ENCODE measurements at places on chromosomes 4 and X.

GRCh38 chr4:6549445-6549844 lies 25.5 kb upstream of the MAN2B2 start:
- H3K27me3 ChIP-seq = peaks cover 27% of the 10 kb centered on the region
- H3K36me3 ChIP-seq = no peaks in the 10 kb centered on the region
- no peaks in the 10 kb centered on the region for H3K4me1 ChIP-seq
- no peak overlapping the region for H3K27ac ChIP-seq

GRCh38 chr4:158667651-158668198 lies 4.0 kb downstream of the C4orf46 start:
- H3K4me1 ChIP-seq = peaks cover 19% of the 10 kb centered on the region
- H3K27ac ChIP-seq = no peak overlapping the region
- no peaks in the 10 kb centered on the region for H3K27me3 ChIP-seq
- DNase-seq = no peak
- H3K4me3 ChIP-seq = no peak overlapping the region

- no peaks in the 10 kb centered on the region for H3K36me3 ChIP-seq
- H3K4me1 ChIP-seq = no peaks in the 10 kb centered on the region
- no peak overlapping the region for H3K4me3 ChIP-seq
- no peak overlapping the region for H3K27ac ChIP-seq
- no peaks in the 10 kb centered on the region for H3K27me3 ChIP-seq
These were observed 8.2 kb upstream of the HSD17B11 start for GRCh38 chr4:87399148-87399547.

GRCh38 chrX:26651755-26652154 lies 435.8 kb downstream of the MAGEB5 start:
- no peaks in the 10 kb centered on the region for H3K27me3 ChIP-seq
- no peak overlapping the region for H3K27ac ChIP-seq
- H3K4me1 ChIP-seq = no peaks in the 10 kb centered on the region
- no peak for DNase-seq
- no peaks in the 10 kb centered on the region for H3K36me3 ChIP-seq

GRCh38 chr4:187415231-187415630 lies 580.3 kb upstream of the ZFP42 start:
- H3K4me3 ChIP-seq = no peak overlapping the region
- H3K27ac ChIP-seq = no peak overlapping the region
- H3K36me3 ChIP-seq = no peaks in the 10 kb centered on the region
- no peaks in the 10 kb centered on the region for H3K27me3 ChIP-seq

- H3K27me3 ChIP-seq = peaks cover 30% of the 10 kb centered on the region
- DNase-seq = no peak
- no peak overlapping the region for H3K27ac ChIP-seq
- no peak overlapping the region for H3K4me3 ChIP-seq
- H3K36me3 ChIP-seq = no peaks in the 10 kb centered on the region
- H3K4me1 ChIP-seq = peaks cover 16% of the 10 kb centered on the region
These were observed 448 bp downstream of the TLL1 start for GRCh38 chr4:165873298-165874071.

- H3K4me3 ChIP-seq = no peak overlapping the region
- no peaks in the 10 kb centered on the region for H3K36me3 ChIP-seq
- H3K27me3 ChIP-seq = peaks cover 8% of the 10 kb centered on the region
- H3K27ac ChIP-seq = no peak overlapping the region
These were observed 196.2 kb downstream of the SNCA start for GRCh38 chr4:89640620-89641366.

GRCh38 chr4:2842687-2843262 lies 869 bp upstream of the ADD1 start:
- H3K36me3 ChIP-seq = no peaks in the 10 kb centered on the region
- no peak for DNase-seq
- H3K4me1 ChIP-seq = peaks cover 75% of the 10 kb centered on the region
- H3K27me3 ChIP-seq = no peaks in the 10 kb centered on the region
- H3K4me3 ChIP-seq = peak overlapping the region; percentile 74
- H3K27ac ChIP-seq = peak overlapping the region; percentile 93

DNA sequence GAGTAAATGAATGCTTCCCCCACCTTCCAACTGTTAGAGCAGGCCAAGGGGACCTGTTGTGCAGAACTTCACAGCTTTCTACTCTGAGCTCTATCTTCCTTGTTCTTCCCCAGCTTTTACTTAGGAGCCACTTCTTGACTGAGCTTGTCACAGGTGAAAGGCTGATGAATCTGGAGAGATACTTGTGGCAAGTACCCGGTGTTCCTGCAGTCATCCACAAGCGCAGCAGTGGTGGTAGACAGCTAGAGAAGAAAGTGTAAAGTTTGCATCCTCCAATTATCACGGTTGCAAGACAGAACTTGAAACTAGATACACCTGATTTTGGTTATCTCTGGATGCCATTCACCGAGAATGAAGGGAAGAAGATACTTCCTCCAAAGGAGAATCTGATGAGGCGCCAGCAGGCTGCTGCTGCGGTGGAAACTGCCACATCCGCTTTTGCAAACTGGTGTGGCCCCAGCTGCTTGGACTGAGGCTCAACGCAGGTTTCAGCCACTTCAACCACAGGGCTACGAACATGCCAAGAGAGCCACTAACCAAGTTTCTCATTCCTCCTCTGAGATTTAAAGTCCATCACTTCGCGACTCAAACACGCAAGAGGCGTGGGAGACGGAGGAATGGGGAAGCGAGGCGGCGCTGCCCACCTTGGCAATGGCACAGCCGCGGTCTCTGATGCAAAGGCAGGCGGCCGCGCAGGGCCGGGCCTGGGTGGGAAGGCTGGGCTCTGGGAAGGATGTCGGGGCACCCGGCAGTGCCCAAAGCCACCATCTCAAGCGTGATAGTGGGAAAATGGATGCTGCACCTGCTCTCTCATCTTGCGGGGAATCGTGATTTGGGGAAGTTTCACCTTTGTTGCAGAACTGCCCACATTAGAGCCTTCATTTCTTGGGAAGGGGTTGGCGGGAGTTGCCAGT lies 1.3 kb upstream of the FHIP1A start:
- no peaks in the 10 kb centered on the region for H3K27me3 ChIP-seq
- H3K4me1 ChIP-seq = peaks cover 29% of the 10 kb centered on the region
- peak; percentile 23 for DNase-seq
- no peaks in the 10 kb centered on the region for H3K36me3 ChIP-seq

GRCh38 chrX:102029026-102029425 lies 96.5 kb upstream of the TCEAL2 start:
- no peak overlapping the region for H3K27ac ChIP-seq
- no peaks in the 10 kb centered on the region for H3K27me3 ChIP-seq
- H3K4me3 ChIP-seq = no peak overlapping the region
- H3K4me1 ChIP-seq = no peaks in the 10 kb centered on the region
- peaks cover 5% of the 10 kb centered on the region for H3K36me3 ChIP-seq

DNA sequence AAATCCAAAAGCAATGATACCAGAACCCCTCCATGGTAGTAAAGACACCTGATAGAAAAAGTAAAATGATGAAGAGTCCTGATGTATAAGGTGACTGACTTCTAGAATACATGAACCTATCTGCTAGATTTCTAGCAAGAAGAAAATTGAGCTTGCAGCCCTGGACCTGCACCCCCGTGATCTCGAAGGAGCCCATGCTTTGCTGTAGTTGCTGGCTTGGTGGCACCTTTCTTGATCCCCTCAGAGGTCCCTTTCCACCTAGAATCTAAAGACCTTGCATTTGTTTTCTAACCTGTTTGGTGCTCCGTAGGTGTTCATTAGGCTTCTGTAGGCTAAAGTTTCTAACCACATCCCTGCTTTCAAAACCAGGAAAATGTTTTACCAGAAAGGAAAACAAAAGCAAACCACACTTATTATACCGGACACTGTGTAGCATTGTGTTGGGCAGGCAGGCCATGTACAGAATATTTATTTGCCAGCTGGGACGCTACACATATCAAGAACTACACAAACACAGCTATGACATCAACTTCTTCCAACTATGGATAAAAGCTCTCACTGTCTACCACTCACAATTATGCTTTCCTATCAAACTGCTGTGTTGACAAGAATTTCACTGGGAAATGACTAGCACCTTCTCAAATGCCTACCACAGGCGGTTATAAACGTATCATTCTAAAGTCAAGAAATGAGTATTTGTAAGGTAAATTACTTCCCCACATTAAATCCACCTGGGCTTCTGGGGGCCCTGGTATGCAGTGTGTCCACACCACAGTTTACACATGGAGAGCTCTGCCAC lies 316.2 kb downstream of the UNC5C start:
- H3K4me3 ChIP-seq = no peak overlapping the region
- no peak for DNase-seq
- no peak overlapping the region for H3K27ac ChIP-seq
- no peaks in the 10 kb centered on the region for H3K36me3 ChIP-seq
- H3K4me1 ChIP-seq = peaks cover 4% of the 10 kb centered on the region

GRCh38 chr4:4227510-4228355 lies 1.0 kb upstream of the OTOP1 start:
- H3K36me3 ChIP-seq = no peaks in the 10 kb centered on the region
- H3K4me3 ChIP-seq = peak overlapping the region; percentile 78
- DNase-seq = no peak

DNA sequence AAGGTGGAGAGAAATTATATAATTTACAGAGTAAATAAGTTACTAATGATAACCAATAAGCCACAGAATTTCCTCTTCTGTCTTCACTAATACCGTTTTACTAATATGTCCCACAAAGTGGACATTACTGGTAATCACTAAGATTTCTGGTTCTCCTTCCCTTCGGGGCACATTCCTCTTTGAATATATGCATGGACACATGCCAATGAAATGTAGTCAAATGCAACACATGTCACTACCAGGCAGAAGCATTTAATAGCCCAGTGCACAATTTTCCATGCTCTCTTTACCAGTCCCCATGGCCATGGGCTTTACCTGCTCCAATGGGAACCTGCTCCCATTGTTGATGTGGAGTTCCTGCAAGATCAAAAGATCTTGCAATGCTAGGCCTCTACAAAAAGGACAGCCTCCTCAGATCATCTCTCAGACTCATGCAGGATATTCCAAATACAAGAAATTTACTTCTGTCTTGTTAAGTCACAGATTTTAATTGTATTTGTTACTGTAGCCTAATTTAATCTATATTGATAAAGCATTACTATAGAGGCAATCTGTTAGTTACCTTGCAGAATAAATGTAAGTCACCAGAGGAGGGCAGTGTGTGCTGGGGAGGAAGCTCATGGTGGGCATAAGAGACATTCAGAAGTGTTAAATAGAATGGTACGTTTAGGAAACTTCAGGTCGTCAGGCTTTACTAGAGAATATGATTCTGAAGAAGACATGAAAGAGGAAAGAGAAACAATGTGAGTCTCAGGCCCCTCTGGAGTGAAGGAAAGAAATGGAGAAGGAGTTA lies 37.1 kb upstream of the INPP4B start:
- no peak overlapping the region for H3K4me3 ChIP-seq
- DNase-seq = no peak
- no peak overlapping the region for H3K27ac ChIP-seq
- no peaks in the 10 kb centered on the region for H3K36me3 ChIP-seq
- no peaks in the 10 kb centered on the region for H3K4me1 ChIP-seq

DNA sequence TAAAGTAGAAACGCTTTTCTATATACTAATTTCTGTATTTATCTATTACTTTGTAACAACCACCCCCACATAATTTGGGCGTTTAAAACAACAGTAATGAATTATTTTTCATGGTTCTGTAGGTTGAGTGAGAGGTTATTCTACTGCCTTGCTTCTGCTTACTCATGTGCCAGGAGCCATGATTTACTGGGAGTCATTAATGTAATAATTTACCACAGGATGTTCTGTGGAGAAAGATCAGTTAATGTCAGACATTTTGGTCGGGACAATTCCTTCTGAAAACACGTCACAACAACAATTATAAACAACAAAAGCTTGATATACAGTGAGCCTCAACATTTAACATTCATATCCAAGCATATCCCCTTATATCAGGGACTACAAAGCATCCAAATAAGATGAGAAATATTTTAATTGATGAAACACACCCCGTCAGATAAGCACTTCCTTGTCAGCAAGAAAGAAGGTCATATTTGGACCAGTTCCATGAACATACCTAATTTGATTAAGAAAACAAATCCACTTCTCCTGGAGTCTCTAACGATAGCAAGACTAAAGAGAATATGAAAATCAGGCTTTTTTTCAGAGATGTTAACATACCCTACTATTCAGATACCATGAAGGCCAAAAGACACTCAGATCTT lies 238.5 kb downstream of the PRDM5 start:
- no peak overlapping the region for H3K27ac ChIP-seq
- DNase-seq = no peak
- H3K4me1 ChIP-seq = no peaks in the 10 kb centered on the region
- H3K36me3 ChIP-seq = no peaks in the 10 kb centered on the region
- H3K4me3 ChIP-seq = no peak overlapping the region

DNA sequence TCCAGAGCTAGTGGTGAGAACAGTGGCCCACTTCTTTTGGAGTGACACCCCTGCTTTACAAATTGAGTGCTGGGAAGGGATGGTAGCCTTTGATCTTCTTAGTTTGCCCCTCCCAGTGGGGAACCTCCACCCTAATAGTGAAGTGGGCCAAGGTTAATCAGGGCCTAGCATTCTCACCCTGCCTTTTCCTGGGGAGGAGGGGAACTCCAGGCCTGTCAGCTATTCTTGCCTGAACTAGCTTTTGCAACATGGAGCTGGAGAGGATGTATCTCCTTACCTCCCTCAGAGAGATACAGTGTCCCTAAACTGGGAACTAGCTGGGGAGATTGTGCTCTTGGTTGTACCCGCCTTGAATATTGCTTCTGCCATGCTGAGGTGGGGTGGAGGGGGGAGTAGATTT lies 20.6 kb downstream of the PHKA1 start:
- H3K4me3 ChIP-seq = no peak overlapping the region
- DNase-seq = no peak
- H3K27ac ChIP-seq = no peak overlapping the region

- no peak overlapping the region for H3K4me3 ChIP-seq
- H3K27ac ChIP-seq = no peak overlapping the region
- H3K36me3 ChIP-seq = no peaks in the 10 kb centered on the region
These were observed 11.3 kb downstream of the BMP2K start for GRCh38 chr4:78787392-78788006.

DNA sequence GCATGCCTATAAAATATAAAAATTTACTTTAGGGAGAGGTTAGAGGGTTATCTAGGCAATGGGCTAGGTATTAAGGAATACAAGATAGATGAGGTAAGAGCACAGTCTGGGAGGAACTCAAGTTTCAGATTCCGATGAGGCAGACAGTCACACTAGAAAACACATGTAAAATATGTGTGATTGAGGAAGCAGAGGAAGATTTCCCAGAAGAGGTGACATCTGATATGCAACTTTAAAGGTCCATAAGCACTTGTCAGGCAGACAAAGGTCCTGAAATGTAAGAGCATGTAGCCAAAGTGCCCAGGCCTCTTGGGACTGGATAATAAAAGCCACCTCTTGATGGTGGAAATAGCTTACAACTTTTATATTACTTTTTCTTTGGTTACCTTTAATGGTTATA lies 81.1 kb upstream of the AADAT start:
- no peaks in the 10 kb centered on the region for H3K4me1 ChIP-seq
- peaks cover 3% of the 10 kb centered on the region for H3K27me3 ChIP-seq
- no peak overlapping the region for H3K27ac ChIP-seq
- no peak overlapping the region for H3K4me3 ChIP-seq
- no peaks in the 10 kb centered on the region for H3K36me3 ChIP-seq

GRCh38 chr4:55437356-55437796 lies 41.6 kb downstream of the TMEM165 start:
- H3K27me3 ChIP-seq = no peaks in the 10 kb centered on the region
- no peak overlapping the region for H3K4me3 ChIP-seq

GRCh38 chrX:19517965-19518364 lies 2.7 kb upstream of the MAP3K15 start:
- H3K36me3 ChIP-seq = no peaks in the 10 kb centered on the region
- peaks cover 33% of the 10 kb centered on the region for H3K27me3 ChIP-seq
- H3K4me3 ChIP-seq = no peak overlapping the region
- DNase-seq = no peak
- H3K27ac ChIP-seq = no peak overlapping the region

- DNase-seq = no peak
- no peaks in the 10 kb centered on the region for H3K4me1 ChIP-seq
- H3K4me3 ChIP-seq = no peak overlapping the region
- H3K27ac ChIP-seq = no peak overlapping the region
- H3K36me3 ChIP-seq = no peaks in the 10 kb centered on the region
These were observed 427.3 kb upstream of the FAM241A start for GRCh38 chr4:111717921-111718320.

Data from naive thymus-derived CD8-positive, alpha-beta T cell (primary cell).